ENCODE measurements at places on chromosomes 1 and 21. TPM values are rescaled to one million over a fixed set of nuclear protein-coding genes. Genes with fewer than 3 reads are reported as not detected.

DNA sequence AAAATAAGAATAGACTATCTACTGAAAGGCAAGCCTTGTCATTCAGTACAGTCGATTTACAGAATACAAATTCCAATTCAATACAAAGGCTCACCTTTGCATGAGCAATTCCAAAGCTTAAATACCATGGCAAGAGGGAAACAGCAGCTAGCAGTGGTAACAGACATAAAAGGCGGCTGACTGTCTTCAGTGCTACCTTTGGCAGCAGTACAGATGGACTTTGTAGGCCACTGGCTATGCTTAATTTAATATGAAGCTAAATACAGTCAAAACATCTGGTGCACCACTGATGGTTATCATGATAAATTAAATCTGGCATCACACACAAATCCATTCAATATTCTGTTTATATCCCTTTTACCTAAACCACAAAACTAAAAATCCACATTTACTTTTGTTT is 62.4 kb downstream of the RERE start:
- no peaks in the 10 kb centered on the region for H3K27me3 ChIP-seq
- no peak for DNase-seq
- H3K27ac ChIP-seq: no peak overlapping the region
- no peak overlapping the region for H3K4me3 ChIP-seq
- no peaks in the 10 kb centered on the region for H3K36me3 ChIP-seq

DNA sequence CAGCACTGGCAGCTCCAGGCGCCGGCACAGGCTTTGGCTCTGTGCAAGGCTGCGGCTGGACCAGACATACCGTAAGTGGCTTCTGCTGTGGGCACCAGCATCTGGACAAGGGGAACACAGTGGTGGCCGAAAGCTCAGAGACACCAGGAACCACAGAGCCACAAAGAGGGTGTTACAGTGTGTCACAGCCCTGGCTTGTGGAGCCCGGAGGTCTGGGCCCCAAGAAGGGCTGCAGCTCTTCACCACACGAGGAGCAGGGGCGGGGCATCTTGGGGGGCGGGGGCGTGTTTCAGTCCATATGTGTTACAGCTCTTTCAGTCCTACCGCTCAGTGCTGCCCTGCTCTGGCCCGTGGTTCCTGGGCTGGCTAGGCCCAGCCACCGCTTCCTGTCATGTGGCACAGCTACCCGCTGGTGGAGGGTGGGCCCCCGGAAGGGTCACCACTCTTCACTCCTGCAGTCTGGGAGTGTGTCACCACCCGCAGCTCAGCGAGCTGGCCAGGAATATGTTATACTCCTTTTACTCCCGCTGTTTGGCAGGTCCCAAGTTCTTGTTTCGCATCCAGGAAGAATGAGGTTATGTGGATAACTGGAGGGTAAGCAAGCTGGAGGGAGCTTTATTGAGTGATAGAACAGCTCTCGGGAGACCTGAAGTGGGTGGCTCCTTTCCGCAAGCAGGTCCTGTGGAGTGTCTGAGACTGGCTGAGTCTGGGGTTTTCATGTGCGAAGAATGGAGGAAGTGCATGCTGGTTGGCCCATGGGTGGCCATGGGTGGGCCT is 3.3 kb upstream of the LSM10 start:
- peaks cover 13% of the 10 kb centered on the region for H3K4me1 ChIP-seq
- peak overlapping the region; percentile 23 for H3K4me3 ChIP-seq
- no peak for DNase-seq
- H3K27ac ChIP-seq: peak overlapping the region; percentile 38

Gene AIM2
- total RNA-seq: 8.9 TPM

GRCh38 chr1:236361909-236362590 is 32.0 kb upstream of the EDARADD start:
- no peaks in the 10 kb centered on the region for H3K4me1 ChIP-seq
- H3K4me3 ChIP-seq: no peak overlapping the region
- no peaks in the 10 kb centered on the region for H3K27me3 ChIP-seq
- no peaks in the 10 kb centered on the region for H3K36me3 ChIP-seq
- H3K27ac ChIP-seq: no peak overlapping the region
- no peak for DNase-seq

DNA sequence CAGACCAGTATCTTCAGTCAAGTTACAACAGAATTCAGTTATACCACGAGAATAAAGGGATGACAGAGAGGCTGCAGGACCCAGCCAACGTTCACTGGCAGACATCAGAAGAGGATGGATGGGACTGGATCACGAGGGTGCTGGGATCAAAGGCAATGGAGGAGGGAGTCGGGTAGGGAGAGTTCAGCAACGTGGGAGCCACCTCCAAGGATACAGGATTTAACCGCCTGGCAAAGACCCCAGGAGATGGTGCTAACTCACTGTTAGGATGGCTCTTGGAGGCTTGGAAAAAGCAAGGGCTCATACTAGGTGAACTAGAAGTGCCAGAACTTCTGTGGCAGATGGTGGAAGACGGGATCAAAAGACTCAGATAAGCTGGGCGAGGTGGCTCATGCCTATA is 99.1 kb upstream of the DISP3 start:
- no peak overlapping the region for H3K4me3 ChIP-seq
- H3K4me1 ChIP-seq: peaks cover 13% of the 10 kb centered on the region
- H3K27me3 ChIP-seq: no peaks in the 10 kb centered on the region
- DNase-seq: no peak

Gene C21orf91
- total RNA-seq: 35.7 TPM

DNA sequence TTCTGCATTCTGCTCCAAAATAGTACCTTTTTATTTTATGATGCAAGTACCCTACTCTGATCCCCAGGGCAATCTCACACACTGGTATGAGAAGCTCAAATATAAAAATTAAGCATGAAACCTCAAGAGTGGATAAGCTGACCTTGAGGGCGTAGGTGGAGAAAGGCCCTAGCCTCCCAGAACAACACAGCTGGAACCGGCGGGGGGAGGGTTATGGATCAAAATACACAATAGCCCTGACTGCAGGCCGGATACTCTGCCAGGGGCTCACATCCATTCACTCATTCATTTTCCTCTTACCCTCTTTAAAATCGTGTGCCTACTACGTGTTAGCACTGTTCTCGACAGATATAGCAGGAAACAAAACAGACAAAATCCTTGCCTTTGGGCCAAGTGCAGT is 32.8 kb upstream of the ECE1 start:
- H3K36me3 ChIP-seq: no peaks in the 10 kb centered on the region
- H3K4me3 ChIP-seq: no peak overlapping the region
- DNase-seq: no peak

DNA sequence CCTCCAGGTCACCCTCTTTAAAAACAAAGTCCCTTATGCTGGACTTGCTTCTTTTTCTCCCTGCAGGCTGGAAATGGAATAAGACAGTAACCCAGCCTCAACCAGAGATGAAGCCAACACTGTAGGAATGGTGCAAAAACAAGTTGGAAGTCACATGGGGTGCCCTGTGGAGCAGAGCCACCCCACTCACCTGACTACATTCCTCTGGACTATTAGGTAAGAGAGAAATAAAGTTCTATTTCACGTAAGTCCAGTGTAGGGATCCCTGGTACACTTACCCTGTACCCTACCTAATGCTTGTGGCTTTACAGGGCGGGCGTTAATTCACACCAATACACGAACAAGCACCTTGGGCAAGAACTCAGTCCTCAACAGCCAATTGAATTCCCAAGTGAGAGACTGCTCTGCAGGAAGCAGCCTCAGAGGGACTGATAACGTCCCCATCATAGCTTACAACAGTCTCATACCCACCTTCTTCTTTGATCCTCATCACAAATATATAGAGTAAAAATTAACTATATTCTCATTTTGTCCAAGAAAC is 112.5 kb upstream of the FGGY start:
- no peak for DNase-seq
- H3K36me3 ChIP-seq: no peaks in the 10 kb centered on the region
- H3K4me3 ChIP-seq: no peak overlapping the region
- no peak overlapping the region for H3K27ac ChIP-seq

Gene LMOD1
- 0.15 TPM for total RNA-seq

Gene ENO1
- 1,850 TPM for total RNA-seq

Gene BACE2
- 0.18 TPM for total RNA-seq

DNA sequence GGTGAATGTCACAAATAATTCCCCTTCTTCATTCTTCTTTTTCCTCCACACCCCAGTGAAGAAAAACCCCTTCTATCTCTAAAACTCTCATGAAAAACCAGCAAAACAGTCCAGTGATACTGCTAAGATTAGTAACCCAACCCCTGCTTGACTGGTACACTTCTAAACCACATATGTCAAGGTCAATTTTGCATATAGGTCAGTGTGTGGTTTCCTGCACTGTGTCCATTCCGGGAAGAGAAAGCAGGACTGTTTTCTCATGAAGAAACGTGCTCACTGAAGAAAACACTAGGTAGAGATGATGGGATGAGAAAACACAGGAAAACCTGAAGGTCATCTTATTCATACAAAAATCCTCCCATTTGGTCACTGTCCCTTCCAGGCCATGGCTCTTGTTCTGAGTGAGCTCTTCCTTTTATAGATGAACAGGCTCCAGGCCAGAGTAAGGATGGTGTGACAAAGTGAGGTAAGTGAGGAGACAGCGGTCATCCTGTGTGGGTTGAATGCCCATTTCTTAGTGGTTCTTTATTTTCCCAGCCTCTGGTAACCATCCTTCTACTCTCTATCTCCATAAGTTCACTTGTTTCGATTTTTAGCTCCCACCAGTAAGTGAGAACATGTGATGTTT is 122.7 kb downstream of the FASLG start:
- DNase-seq: peak; percentile 40
- no peaks in the 10 kb centered on the region for H3K36me3 ChIP-seq
- H3K27me3 ChIP-seq: no peaks in the 10 kb centered on the region
- no peak overlapping the region for H3K27ac ChIP-seq
- no peak overlapping the region for H3K4me3 ChIP-seq

Gene GOLPH3L
- total RNA-seq: 18.3 TPM

Gene NEK7
- total RNA-seq: 31.5 TPM

DNA sequence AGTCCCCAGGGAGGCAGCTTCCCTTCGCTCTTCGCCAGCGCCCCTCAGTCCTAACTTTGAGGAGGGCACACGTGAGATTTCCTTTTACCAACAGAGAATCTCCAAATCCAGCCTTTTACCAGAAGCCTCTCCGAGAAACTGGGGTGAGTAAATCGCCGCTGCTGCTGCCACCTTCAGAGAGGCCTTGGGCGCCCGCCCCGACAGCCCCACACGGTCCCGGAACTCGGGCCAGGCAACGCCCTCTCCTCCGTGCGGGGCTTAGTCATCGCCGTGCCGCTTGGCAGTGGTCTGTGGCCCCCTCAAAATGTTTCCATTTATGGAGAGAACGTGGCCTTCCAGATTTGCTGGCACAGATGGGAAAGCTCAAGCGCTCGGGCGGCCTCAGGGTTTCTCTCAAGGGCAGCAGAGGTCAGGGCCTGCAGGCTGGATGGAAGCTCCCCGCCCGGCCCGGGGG is 41.4 kb upstream of the COL6A2 start:
- no peaks in the 10 kb centered on the region for H3K27me3 ChIP-seq
- no peak for DNase-seq
- H3K4me3 ChIP-seq: no peak overlapping the region
- no peaks in the 10 kb centered on the region for H3K36me3 ChIP-seq
- peaks cover 3% of the 10 kb centered on the region for H3K4me1 ChIP-seq

DNA sequence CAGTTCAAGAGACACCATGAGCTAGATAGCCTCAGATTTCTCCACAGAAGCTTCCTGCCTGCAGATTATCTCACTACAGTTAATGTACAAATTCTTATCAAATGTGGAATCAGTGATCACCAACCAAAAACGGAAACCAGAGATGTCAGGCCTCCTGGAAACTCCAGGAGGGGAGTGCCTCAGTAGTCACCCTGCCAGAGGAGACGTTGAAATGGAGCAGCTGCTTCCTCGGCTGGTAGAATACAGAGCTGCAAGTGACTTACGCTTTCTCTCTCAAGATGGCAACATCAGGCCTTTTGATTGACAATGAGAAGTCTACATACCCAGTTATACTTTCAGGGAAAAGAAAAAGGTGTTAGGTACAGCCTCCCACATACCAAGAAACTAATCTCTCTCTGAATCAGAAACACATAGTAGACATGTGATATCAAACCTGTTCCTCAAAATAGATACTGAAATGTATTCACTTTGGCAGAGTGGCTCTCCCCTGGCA is 52.2 kb downstream of the ACP6 start:
- H3K27ac ChIP-seq: no peak overlapping the region
- H3K27me3 ChIP-seq: no peaks in the 10 kb centered on the region
- peaks cover 23% of the 10 kb centered on the region for H3K36me3 ChIP-seq
- H3K4me1 ChIP-seq: no peaks in the 10 kb centered on the region

Gene OR2L3
- not detected for total RNA-seq

Gene FMO3
- total RNA-seq: 0.08 TPM

GRCh38 chr1:119139857-119140176 is 636 bp downstream of the WARS2 start:
- peak overlapping the region; percentile 99 for H3K27ac ChIP-seq
- H3K36me3 ChIP-seq: no peaks in the 10 kb centered on the region
- H3K27me3 ChIP-seq: no peaks in the 10 kb centered on the region
- DNase-seq: no peak
- H3K4me1 ChIP-seq: no peaks in the 10 kb centered on the region
- H3K4me3 ChIP-seq: peak overlapping the region; percentile 74

Gene IL24
- total RNA-seq: 0.16 TPM

- no peak overlapping the region for H3K4me3 ChIP-seq
- no peaks in the 10 kb centered on the region for H3K36me3 ChIP-seq
- no peak overlapping the region for H3K27ac ChIP-seq
Observed at GRCh38 chr1:244849189-244849866, 13.9 kb downstream of the COX20 start.

GRCh38 chr1:94859174-94859573 is 39.0 kb downstream of the SLC44A3 start:
- no peaks in the 10 kb centered on the region for H3K27me3 ChIP-seq
- no peak for DNase-seq
- H3K4me3 ChIP-seq: no peak overlapping the region
- H3K4me1 ChIP-seq: no peaks in the 10 kb centered on the region
- no peak overlapping the region for H3K27ac ChIP-seq

Gene TMEM82
- not detected for total RNA-seq

Gene KCNE2
- total RNA-seq: not detected

DNA sequence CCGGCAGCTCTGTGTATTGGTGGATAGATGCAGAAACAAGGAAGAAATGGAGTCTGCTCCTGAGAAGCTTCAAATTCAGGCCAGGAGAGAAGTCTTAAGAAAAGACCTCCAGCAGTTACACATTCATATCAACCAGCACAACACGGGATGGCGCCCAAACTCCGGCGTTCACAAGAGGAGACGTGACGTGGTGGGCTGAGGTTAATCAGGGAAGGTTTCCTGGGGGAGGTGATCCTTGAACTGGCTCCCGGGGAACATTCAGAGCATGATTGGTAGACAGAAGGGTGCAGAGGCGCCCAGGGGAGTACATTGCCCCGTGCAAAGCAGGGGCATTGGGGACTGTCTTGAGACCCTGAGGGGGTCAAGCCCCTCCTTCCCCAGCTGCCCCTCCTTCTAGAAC is 27.7 kb upstream of the SPSB1 start:
- H3K36me3 ChIP-seq: no peaks in the 10 kb centered on the region
- no peak overlapping the region for H3K27ac ChIP-seq
- no peak overlapping the region for H3K4me3 ChIP-seq
- no peak for DNase-seq
- H3K27me3 ChIP-seq: no peaks in the 10 kb centered on the region
- H3K4me1 ChIP-seq: no peaks in the 10 kb centered on the region

Measured in GM12878 (cell line).